ENCODE measurements at places on chromosomes 12 and 14. TPM values are rescaled to one million over a fixed set of nuclear protein-coding genes. Genes with fewer than 3 reads are reported as not detected.

Gene SLC41A2
- 2.0 TPM for total RNA-seq

DNA sequence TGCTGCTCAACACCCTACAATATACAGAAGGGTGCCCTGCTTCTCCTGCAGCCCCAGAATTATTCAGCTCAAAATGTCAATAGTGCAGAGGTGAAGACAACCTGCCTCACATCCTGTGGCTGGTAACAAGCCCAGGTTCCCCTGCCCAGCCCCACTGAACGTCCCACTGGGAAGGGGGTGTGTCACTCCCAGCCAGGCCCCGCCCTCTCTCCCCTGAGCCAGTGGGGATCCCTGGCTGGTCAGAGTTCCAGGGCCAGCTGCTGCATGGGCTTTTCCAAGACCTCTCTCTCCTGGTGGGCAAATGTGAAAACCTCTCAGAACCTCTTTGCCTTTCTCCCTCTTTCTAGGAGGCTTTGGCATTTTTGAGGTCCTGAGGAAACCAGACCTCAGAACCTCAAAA is 13.7 kb upstream of the LHX5 start:
- DNase-seq = no peak

Gene CAPZA3
- not detected for total RNA-seq

Gene C14orf132
- total RNA-seq = 0.42 TPM

- no peak for DNase-seq
Measured at GRCh38 chr14:63614679-63615363, 26.9 kb downstream of the WDR89 start.

GRCh38 chr14:101215927-101216326 is 312.4 kb upstream of the RTL1 start:
- no peak for DNase-seq

Gene AICDA
- not detected for total RNA-seq

DNA sequence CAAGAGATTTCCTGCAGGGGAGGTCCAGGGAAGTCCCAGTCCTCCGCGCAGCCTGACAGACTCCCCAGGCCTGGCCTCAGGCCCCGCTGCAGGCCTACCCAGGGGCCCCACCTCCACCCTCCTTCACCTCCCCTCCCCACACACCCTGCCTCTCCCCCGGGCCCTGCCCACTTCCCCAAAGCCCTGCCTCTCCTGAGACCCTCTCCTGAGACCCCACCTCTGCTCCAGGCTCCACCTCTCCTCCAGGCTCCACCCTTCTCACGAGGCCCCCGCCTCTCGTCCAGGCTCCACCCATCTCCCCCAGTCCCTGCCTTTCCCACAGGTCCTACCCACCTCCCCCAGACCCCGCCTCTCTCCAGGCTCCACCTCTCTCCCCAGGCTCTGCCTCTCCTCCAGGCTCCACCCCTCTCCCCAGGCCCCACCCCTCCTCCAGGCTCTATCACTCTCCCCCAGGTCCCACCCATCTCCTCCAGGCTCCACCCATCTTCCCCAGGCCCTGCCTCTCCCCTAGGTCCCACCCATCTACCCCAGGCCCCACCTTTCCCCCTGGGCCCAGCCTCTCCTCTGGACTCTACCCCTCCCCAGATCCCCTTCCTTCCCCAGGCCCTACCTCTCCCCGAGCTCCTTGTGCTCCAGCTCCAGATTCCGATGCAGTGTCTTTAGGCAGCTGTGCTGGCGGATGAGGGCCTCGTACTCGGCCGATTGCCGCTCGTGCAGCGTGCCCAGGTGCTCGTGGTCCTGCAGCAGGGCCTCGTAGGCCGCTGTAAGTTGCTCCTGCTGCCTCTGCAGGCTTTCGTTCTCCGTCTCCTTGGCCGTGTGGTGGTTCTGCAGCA is 58.8 kb upstream of the GPR68 start:
- peak; percentile 71 for DNase-seq
